Glutamatergic neuron (in vitro differentiated cells): ENCODE measurements at places on chromosomes 13 and 19.

GRCh38 chr19:710767-711166 is 2.0 kb downstream of the PALM start:
- peak overlapping the region; percentile 98 for H3K27ac ChIP-seq
- H3K36me3 ChIP-seq = peaks cover 5% of the 10 kb centered on the region
- peaks cover 25% of the 10 kb centered on the region for H3K27me3 ChIP-seq
- DNase-seq = peak; percentile 80
- peak overlapping the region; percentile 94 for H3K4me3 ChIP-seq
- peaks cover 17% of the 10 kb centered on the region for H3K4me1 ChIP-seq

DNA sequence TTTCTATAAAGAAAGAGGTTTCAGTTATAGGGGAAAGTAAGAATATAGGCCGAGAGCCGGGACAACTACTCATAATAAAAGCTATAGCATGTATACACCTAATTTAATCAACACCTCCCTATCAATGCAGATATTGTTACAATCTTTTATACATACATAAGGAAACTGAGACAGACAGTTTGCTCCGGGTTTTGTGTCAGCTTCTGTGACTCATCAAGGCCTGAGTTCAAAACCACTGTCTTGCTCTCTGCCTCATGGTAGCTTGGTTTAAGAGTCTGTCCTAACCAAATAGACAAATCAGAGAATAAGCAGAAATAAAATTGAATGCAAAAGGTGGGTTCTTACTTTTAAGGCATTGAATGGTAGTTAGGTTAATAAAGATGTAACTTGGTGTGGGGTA is 222.9 kb downstream of the GGACT start:
- H3K27ac ChIP-seq = no peak overlapping the region
- H3K36me3 ChIP-seq = no peaks in the 10 kb centered on the region
- no peak for DNase-seq
- H3K4me3 ChIP-seq = no peak overlapping the region
- H3K4me1 ChIP-seq = peaks cover 15% of the 10 kb centered on the region

- no peak overlapping the region for H3K4me3 ChIP-seq
- H3K27ac ChIP-seq = no peak overlapping the region
- DNase-seq = no peak
These were observed 34.0 kb downstream of the CERS4 start for GRCh38 chr19:8243146-8243545.

- peaks cover 36% of the 10 kb centered on the region for H3K4me1 ChIP-seq
- H3K27ac ChIP-seq = peak overlapping the region; percentile 53
These were observed 72.2 kb downstream of the ATP11A start for GRCh38 chr13:112761701-112762689.

GRCh38 chr13:27977476-27978300 is 8.6 kb upstream of the CDX2 start:
- H3K27me3 ChIP-seq = peaks cover 60% of the 10 kb centered on the region
- peak overlapping the region; percentile 82 for H3K4me3 ChIP-seq
- DNase-seq = peak; percentile 46
- no peaks in the 10 kb centered on the region for H3K36me3 ChIP-seq
- H3K27ac ChIP-seq = no peak overlapping the region

- no peaks in the 10 kb centered on the region for H3K36me3 ChIP-seq
- DNase-seq = no peak
- H3K27ac ChIP-seq = no peak overlapping the region
- H3K4me1 ChIP-seq = peaks cover 36% of the 10 kb centered on the region
- H3K27me3 ChIP-seq = peaks cover 1% of the 10 kb centered on the region
- H3K4me3 ChIP-seq = no peak overlapping the region
These were observed 42.8 kb upstream of the NPAS1 start for GRCh38 chr19:46976845-46977320.

GRCh38 chr13:34672631-34673030 is 269.4 kb upstream of the NBEA start:
- H3K36me3 ChIP-seq = no peaks in the 10 kb centered on the region
- H3K27ac ChIP-seq = no peak overlapping the region
- H3K4me1 ChIP-seq = peaks cover 1% of the 10 kb centered on the region

GRCh38 chr13:113425941-113426590 is 27.2 kb downstream of the ADPRHL1 start:
- peaks cover 13% of the 10 kb centered on the region for H3K4me1 ChIP-seq
- peaks cover 4% of the 10 kb centered on the region for H3K36me3 ChIP-seq
- no peak for DNase-seq
- H3K27ac ChIP-seq = no peak overlapping the region
- H3K4me3 ChIP-seq = no peak overlapping the region

GRCh38 chr19:30552593-30552992 is 180.4 kb downstream of the ZNF536 start:
- H3K27me3 ChIP-seq = peaks cover 3% of the 10 kb centered on the region
- peaks cover 18% of the 10 kb centered on the region for H3K4me1 ChIP-seq
- H3K36me3 ChIP-seq = peaks cover 8% of the 10 kb centered on the region
- no peak overlapping the region for H3K27ac ChIP-seq

DNA sequence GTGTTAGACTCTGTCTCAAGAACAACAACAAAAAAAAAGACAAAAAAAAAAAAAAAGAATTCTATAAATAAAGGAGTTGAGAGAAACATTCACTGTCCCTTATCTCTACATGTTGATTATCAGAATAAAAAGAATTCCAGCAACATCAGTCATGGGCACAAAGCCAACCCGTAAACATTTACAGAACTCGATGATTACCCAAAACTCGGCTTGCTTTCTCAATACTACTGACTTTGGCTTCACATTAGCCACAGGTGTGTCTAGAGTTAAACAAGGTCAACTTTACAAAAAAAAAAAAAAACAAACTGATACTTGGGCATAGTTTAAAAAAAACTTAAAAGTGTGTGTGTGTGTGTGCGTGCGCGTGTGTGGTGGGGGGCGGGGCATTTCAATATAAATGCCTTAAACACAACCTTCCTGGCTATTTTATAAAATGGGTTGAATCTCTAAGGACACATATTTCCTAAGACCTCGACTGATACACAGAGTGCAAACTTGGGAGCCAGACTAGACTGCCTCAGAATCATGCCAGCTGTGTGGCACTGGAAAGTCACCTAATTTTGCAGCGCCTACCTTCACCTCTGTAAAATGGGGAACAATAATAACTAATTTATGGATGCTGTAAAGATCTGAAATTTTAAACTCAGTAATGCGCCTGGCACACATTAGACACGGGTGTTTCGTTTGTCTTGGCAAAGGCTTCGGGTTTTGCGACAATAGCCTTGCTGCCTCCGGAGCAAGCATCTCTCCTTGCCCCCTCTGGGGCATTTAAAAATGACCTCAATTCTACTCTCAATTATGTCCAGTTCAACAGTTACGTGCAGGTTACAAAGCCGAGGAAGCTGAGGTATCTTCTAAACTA is 922 bp downstream of the EBPL start:
- H3K27me3 ChIP-seq = peaks cover 4% of the 10 kb centered on the region
- H3K4me1 ChIP-seq = peaks cover 8% of the 10 kb centered on the region
- H3K36me3 ChIP-seq = no peaks in the 10 kb centered on the region
- peak overlapping the region; percentile 96 for H3K4me3 ChIP-seq

DNA sequence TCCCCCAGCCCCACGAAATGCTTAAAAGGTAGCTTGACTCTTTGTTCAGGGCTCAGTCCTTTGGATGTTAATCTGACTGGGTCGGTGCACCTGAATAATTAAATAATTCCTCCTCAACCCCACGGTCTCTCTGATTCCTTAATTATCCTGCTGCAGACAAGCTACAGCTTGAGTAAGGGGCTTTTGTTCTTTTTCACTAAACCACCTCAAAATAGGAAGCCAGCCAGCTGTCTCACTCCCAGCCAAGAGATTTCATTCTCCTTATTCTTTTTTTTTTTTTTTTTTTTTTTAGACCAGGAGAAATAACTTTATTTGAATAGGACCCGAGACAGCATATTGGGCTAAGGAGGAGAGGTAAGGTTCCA is 7.9 kb upstream of the FCGBP start:
- peaks cover 8% of the 10 kb centered on the region for H3K36me3 ChIP-seq
- H3K27me3 ChIP-seq = no peaks in the 10 kb centered on the region
- no peak overlapping the region for H3K4me3 ChIP-seq
- H3K27ac ChIP-seq = no peak overlapping the region
- no peak for DNase-seq

DNA sequence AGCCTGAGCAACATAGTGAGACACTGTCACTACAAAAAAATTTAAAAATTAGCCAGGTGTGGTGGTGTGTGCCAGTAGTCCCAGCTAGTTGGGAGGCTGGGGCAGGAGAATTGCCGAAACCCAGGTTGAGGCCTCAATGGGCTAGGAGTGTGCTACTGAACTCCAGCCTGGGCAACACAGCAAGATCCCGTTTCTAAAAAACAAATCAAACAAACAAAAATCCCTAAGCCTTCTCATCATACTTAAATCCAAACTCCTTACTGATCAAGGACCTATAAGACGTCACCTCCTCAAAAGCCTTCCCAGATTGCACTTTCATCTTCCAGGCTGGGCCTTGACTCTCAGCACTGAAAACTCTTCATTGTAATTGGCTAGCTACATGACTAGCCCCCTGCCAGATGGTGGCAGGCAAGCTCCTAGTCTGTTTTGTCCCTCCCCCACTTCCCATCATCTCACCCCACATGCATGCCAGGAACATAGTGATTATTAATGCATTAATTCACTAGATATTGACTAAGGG is 17.5 kb upstream of the NANOS3 start:
- no peak for DNase-seq
- H3K36me3 ChIP-seq = no peaks in the 10 kb centered on the region
- no peak overlapping the region for H3K4me3 ChIP-seq
- peaks cover 2% of the 10 kb centered on the region for H3K4me1 ChIP-seq

DNA sequence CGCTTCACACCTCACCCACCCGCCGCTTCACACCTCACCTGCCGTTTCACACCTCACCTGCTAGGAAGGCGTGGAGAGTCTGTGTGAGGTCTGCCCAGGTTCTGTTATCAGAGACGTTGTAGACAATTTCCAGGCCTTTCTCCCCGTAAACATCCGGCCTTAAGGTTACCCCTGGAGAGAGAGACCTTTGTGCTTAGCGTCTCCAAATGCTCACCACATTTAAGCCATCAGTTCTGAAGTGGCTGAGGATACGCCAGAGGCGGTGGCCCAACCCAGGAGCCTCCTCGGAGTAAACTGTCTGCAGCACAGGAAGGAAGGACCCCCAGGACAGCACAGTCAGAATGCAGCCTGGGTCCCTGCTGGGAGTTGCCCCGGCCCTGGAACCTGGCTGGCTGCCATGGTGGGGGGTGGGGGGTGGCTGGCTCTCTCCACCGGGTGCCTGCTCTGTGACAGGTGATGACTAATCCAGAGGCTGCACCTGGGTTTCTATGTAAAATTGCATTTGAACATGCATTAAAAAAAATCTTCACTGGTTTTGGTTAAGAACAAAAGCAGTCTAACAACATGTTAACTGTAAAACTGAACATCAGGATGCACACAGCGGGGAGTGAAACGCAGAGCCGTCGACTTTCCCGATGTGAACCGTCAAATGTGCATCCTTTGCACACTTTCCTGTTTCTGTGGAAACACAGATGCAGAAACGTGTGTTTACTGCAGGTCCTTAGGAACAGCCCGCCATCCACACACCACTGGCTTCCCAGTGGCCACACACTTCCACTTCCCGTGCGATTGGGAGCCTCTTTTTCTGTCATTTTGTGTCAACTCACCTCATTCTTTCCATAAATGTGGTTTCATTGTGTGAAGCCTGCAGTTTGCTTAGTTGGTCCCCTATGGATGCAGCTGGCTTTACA is 4.5 kb downstream of the ATP4B start:
- H3K4me3 ChIP-seq = no peak overlapping the region
- peaks cover 5% of the 10 kb centered on the region for H3K36me3 ChIP-seq
- no peaks in the 10 kb centered on the region for H3K4me1 ChIP-seq
- peak; percentile 18 for DNase-seq
- H3K27ac ChIP-seq = no peak overlapping the region
- H3K27me3 ChIP-seq = no peaks in the 10 kb centered on the region

- no peak for DNase-seq
- H3K27me3 ChIP-seq = peaks cover 6% of the 10 kb centered on the region
- no peaks in the 10 kb centered on the region for H3K4me1 ChIP-seq
- H3K36me3 ChIP-seq = no peaks in the 10 kb centered on the region
- H3K4me3 ChIP-seq = no peak overlapping the region
These were observed 2.0 kb upstream of the RCBTB1 start for GRCh38 chr13:49587311-49587847.

DNA sequence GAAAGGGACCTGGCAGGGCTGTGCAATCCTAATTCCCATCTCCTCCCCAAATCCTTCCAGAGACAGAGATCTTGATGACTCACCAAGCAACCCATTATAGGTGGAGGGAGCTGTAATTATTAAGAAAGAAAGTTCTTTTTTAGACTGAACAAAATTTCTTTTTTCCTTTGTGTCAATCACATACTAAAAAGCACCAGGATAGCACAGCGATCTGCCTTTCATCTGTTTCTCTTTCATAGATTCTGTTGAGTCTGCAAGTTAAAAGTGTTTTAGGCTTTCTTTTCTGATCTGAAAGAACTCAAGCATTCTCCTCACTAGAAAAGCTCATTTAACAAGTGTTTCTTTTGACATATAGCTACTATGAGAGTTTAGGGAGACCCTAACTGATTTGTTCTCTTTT is 222.8 kb downstream of the DCT start:
- H3K4me3 ChIP-seq = no peak overlapping the region
- no peaks in the 10 kb centered on the region for H3K36me3 ChIP-seq
- H3K4me1 ChIP-seq = no peaks in the 10 kb centered on the region
- H3K27ac ChIP-seq = no peak overlapping the region
- DNase-seq = no peak

DNA sequence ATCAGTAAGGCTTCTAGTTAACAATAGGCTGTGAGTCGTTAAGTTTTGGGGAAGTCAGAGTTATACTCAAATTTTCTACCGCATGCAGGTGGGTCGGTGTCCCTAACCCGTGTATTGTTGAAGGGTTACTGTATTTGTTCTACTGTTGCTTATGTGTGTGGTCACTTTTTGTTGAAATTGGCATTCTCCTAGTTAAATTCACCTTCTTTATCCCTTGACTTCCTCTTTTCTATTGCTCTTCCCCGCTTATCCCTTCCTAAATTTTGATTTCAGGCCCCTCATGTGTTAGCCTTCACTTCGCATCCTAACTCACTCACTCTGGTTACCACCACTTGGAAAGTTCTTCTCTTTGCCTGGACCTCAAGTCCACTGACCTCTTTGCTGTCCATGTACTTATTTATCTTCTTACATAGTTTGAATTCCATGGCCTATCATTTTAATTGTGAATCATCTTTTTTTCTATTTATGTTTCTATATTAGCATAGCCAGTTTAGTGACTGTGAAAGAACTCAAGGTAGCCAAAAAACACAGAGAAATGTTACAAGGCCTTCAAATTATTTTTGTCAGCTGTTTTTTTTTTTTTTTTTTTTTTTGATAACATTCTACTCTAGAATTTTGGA is 52.9 kb downstream of the NDFIP2 start:
- H3K27ac ChIP-seq = no peak overlapping the region
- no peak for DNase-seq
- H3K27me3 ChIP-seq = no peaks in the 10 kb centered on the region
- no peak overlapping the region for H3K4me3 ChIP-seq

GRCh38 chr13:94236872-94237271 is 242.6 kb downstream of the DCT start:
- no peak overlapping the region for H3K27ac ChIP-seq
- no peak for DNase-seq
- H3K27me3 ChIP-seq = no peaks in the 10 kb centered on the region
- H3K4me3 ChIP-seq = no peak overlapping the region

DNA sequence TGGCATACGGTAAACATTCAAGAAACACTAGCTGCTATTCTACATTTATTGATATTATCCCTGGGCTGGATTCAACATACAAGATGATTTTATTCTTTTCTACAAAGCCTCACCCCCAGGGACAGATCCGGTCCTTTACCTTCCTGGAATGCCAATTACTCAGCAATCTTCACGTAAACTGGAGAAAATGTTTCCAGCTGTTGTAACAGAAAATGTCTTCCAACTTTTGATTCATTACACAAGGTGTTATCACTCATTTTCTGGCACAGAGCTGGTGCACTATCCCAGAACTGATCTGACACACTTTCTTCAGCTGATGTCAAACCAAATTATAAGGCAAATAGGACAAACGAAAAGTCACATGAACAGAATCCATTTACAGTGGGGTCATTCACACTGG is 33.1 kb downstream of the DCLK1 start:
- H3K36me3 ChIP-seq = peaks cover 4% of the 10 kb centered on the region
- H3K4me1 ChIP-seq = peaks cover 9% of the 10 kb centered on the region
- no peak overlapping the region for H3K4me3 ChIP-seq
- H3K27me3 ChIP-seq = no peaks in the 10 kb centered on the region
